ENCODE measurements at places on chromosomes 5 and 9.
A peak's percentile ranks its signal among the peaks of the same experiment; 100 is the strongest.

- H3K36me3 ChIP-seq = peaks cover 62% of the 10 kb centered on the region
- no peak overlapping the region for H3K4me3 ChIP-seq
- peaks cover 19% of the 10 kb centered on the region for H3K4me1 ChIP-seq
- no peaks in the 10 kb centered on the region for H3K27me3 ChIP-seq
- H3K27ac ChIP-seq = no peak overlapping the region
- DNase-seq = no peak
Measured at GRCh38 chr5:150044329-150044681, 42.0 kb downstream of the CSF1R start.

DNA sequence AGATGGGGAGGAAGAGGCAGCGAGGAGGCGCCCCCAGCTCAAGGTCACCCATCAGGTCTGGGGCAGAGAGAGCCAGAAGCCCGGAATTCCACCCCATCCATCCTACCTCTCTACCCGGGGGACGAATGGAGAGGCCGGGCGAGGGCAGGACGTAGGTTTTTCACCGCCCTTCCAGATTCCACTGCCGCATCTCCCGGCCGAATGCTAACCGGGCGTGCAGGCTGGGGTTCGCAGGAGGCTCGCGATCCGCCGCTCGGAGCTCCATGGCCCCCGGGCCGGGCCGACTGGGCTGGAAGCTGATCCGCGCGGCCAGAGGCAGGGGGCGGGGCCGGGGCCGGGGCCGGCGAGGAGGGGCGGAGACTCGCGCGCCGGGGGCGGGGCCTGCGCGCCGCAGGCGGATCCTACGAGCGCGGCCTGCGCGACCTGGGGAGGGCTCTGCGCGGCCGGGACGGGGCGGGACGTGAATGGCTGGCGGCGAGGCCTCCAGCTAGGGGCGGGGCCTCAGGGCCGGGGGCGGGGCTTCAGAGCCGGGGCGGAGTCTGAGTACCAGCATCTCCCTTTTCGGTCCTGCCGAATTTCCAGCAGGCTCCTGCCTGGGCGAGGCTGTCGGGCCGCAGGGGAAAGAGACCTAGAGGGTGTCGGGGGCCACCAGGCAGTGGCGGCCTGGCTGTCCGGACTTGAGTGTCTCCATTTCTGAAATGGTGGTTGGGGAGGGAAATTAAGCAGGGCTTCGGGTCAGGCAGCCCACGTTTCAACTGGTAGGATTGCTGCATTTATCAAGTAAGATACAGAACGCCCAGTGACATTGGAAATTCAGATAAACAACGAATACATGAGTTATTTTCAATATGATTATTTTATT, at the start of gene ST6GALNAC4:
Gene ST6GALNAC4, minus strand, starts transcription at position 322 of the 862 bp plus-strand sequence. CDS start 622 bp downstream, outside the sequence.
- DNase-seq = peak; percentile 89
- peak within 1 kb of the TSS; percentile 98 for H3K27ac ChIP-seq
- peaks cover 75% of the 10 kb centered on the region for H3K4me1 ChIP-seq
- H3K36me3 ChIP-seq = peaks cover 32% of the 10 kb centered on the region

GRCh38 chr9:84068872-84069271, 88.3 kb downstream of the RMI1 start:
- H3K4me1 ChIP-seq = no peaks in the 10 kb centered on the region
- H3K36me3 ChIP-seq = no peaks in the 10 kb centered on the region
- H3K4me3 ChIP-seq = no peak overlapping the region
- no peak for DNase-seq

DNA sequence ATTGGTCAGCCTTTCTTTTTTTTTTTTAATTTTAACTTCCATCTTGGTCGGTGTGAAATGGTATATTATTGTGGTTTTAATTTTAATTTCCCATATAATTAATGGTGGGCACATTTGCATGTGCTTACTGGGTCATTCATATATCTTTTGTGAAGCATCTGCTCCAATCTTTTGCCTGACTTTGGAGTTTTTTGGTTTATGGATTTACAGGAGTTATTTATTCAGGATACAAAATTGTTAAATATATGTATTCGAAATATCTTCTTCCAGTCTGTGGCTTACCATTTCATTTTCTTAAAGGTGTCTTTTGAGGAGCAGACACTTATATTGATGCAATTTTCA, 682 bp upstream of the RIGI start:
- DNase-seq = no peak
- peaks cover 12% of the 10 kb centered on the region for H3K36me3 ChIP-seq
- H3K27me3 ChIP-seq = no peaks in the 10 kb centered on the region
- peak overlapping the region; percentile 99 for H3K4me3 ChIP-seq

DNA sequence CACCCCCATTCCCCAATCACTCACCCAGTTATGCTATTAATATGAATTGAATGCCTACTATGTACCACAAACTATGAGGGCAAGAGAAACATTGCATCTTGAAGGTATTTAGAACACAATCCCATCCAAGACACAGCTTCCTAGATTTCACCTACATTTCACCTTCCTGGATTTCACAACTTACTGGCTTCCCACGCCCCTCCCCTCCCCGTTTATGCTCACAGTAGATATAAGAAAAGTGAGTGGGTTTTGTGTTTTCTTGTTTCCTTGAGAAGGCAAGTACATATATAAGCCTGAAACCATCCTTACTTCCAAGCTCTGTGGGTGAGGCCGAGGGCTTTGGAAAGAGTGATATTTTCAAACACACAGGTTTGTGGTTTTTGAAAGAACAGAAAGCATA, 465.0 kb downstream of the BNC2 start:
- H3K36me3 ChIP-seq = no peaks in the 10 kb centered on the region
- H3K4me1 ChIP-seq = no peaks in the 10 kb centered on the region
- H3K4me3 ChIP-seq = no peak overlapping the region
- H3K27ac ChIP-seq = no peak overlapping the region
- no peak for DNase-seq
- H3K27me3 ChIP-seq = no peaks in the 10 kb centered on the region

GRCh38 chr5:592158-592557, 20.0 kb upstream of the CEP72 start:
- peaks cover 2% of the 10 kb centered on the region for H3K4me1 ChIP-seq
- H3K27ac ChIP-seq = no peak overlapping the region
- peaks cover 6% of the 10 kb centered on the region for H3K36me3 ChIP-seq
- no peak overlapping the region for H3K4me3 ChIP-seq
- peaks cover 89% of the 10 kb centered on the region for H3K27me3 ChIP-seq

GRCh38 chr9:86965636-86966395, 18.5 kb upstream of the GAS1 start:
- DNase-seq = no peak
- peaks cover 5% of the 10 kb centered on the region for H3K27me3 ChIP-seq
- H3K4me3 ChIP-seq = no peak overlapping the region
- H3K36me3 ChIP-seq = no peaks in the 10 kb centered on the region
- no peaks in the 10 kb centered on the region for H3K4me1 ChIP-seq

- DNase-seq = no peak
- H3K27ac ChIP-seq = no peak overlapping the region
- H3K27me3 ChIP-seq = no peaks in the 10 kb centered on the region
- peaks cover 51% of the 10 kb centered on the region for H3K36me3 ChIP-seq
- H3K4me3 ChIP-seq = no peak overlapping the region
- H3K4me1 ChIP-seq = peaks cover 6% of the 10 kb centered on the region
Measured at GRCh38 chr9:4717815-4718214, 23.2 kb downstream of the AK3 start.

GRCh38 chr5:77847814-77848290, 71.7 kb upstream of the TBCA start:
- H3K4me3 ChIP-seq = no peak overlapping the region
- DNase-seq = no peak
- peaks cover 40% of the 10 kb centered on the region for H3K27me3 ChIP-seq
- peaks cover 16% of the 10 kb centered on the region for H3K4me1 ChIP-seq
- H3K27ac ChIP-seq = no peak overlapping the region

GRCh38 chr5:132813599-132814502, 749 bp downstream of the SOWAHA start:
- no peaks in the 10 kb centered on the region for H3K36me3 ChIP-seq
- peaks cover 12% of the 10 kb centered on the region for H3K4me1 ChIP-seq
- DNase-seq = no peak
- H3K27ac ChIP-seq = no peak overlapping the region
- peak overlapping the region; percentile 28 for H3K4me3 ChIP-seq

DNA sequence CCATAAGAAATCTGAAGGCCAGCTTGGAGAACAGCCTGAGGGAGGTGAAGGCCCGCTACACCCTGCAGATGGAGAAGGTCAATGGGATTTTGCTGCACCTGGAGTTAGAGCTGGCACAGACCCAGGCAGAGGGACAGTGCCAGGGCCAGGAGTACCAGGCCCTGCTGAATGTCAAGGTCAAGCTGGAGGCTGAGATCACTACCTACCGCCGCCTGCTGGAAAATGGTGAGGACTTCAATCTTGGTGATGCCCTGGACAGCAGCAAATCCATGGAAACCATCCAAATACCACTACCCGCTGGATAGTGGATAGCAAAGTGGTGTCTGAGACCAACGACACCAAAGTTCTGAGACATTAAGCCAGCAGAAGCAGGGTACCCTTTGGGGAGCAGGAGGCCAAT, 100.5 kb upstream of the MAN2A1 start:
- no peak overlapping the region for H3K4me3 ChIP-seq
- no peak overlapping the region for H3K27ac ChIP-seq
- H3K36me3 ChIP-seq = no peaks in the 10 kb centered on the region
- H3K27me3 ChIP-seq = no peaks in the 10 kb centered on the region
- H3K4me1 ChIP-seq = no peaks in the 10 kb centered on the region
- no peak for DNase-seq

DNA sequence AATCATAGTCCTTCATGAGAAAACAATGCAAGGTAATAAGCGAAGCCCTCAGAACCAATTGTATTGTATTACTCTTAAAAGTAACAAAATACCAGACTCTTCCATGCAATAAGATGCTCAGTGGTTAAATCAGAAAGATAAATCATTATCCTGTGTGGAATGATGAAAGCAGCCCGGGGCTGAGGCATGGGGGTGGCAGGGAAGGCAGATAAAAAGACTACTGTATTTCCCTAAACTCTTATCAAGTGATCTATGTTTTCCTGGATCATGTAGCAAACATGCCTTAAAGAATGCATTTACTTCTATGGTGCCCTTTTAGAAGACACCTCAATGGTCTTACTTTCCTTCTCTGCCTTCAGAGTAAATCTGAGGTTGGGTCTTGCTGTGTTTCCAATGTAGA, 105.6 kb upstream of the DAPK1 start:
- no peaks in the 10 kb centered on the region for H3K4me1 ChIP-seq
- H3K27me3 ChIP-seq = no peaks in the 10 kb centered on the region
- no peak overlapping the region for H3K27ac ChIP-seq
- H3K36me3 ChIP-seq = no peaks in the 10 kb centered on the region
- H3K4me3 ChIP-seq = no peak overlapping the region

GRCh38 chr9:21710548-21711191, 91.8 kb upstream of the MTAP start:
- H3K27ac ChIP-seq = no peak overlapping the region
- peaks cover 21% of the 10 kb centered on the region for H3K27me3 ChIP-seq
- no peak for DNase-seq
- H3K4me1 ChIP-seq = no peaks in the 10 kb centered on the region
- no peaks in the 10 kb centered on the region for H3K36me3 ChIP-seq

DNA sequence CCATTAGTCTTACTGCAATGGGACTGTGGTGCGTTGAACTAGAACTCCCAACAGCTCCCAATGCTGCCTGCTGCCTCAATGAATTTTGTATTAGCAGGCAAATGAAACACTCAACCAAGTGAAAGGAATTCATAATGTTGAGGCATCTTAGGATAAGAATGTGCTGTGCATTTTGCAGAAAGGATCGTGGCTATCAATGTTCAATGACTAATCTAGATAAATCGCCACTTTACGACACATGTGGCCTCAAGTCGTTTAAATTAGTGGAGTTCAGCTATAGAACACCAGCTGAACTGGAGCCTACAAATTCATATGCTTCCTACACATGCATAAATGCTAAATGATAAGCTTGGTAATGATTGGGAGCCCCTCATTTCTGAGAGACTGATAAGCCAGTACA, 318.4 kb downstream of the PSAT1 start:
- H3K36me3 ChIP-seq = no peaks in the 10 kb centered on the region
- no peak overlapping the region for H3K27ac ChIP-seq
- peaks cover 5% of the 10 kb centered on the region for H3K4me1 ChIP-seq

DNA sequence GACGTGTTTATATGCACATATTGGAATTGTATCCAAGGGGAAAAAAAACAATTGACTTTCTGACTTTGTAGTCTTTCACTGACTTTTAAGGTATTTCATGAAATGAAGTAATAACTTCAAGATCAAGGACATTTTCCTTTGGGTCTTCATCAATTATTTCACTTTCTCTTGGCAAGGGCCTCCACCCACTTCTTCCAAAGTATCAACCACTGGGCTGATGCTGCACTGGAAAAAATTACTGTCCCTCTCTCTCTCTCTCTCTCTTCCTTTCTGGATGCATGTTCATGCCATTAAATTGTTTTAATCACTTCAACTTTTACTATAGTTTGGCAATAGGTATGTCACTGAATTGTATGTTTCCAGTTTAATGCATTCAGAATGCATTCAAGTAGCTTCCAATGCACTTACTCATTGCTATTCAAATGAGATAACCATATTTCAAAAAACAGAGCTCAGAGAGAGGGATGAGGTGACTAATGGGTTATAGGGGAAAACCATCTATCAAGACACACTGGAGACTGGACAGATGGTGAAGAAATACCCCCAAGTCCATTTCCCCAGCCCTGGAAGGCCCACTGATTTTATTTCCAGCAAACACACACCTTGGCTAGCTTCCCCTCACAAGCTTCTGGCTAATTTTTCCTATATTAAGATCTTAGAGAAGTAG, 585.3 kb downstream of the EBF1 start:
- H3K27ac ChIP-seq = no peak overlapping the region
- H3K4me1 ChIP-seq = peaks cover 46% of the 10 kb centered on the region
- H3K27me3 ChIP-seq = no peaks in the 10 kb centered on the region
- no peaks in the 10 kb centered on the region for H3K36me3 ChIP-seq
- peak overlapping the region; percentile 3 for H3K4me3 ChIP-seq

DNA sequence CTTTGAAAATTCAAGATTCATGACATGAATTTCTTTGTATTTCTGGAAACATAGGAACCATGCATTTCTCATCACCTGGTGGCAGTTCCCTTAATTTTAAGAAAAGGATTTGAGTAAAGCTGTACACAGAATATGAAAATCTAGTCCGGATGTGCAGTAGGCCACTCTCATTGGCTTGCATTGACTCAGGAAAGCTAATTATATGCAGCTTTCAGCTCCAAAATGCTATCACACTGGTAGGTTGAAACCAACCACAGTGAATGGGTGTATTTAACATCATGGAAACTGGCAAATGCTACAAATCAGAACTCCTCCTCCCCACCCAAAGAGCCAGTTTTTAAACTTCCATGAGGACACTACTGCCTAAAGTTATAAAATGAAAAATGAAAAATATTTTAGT, 161.6 kb upstream of the FBXL17 start:
- no peaks in the 10 kb centered on the region for H3K4me1 ChIP-seq
- H3K36me3 ChIP-seq = no peaks in the 10 kb centered on the region
- no peak overlapping the region for H3K4me3 ChIP-seq
- no peaks in the 10 kb centered on the region for H3K27me3 ChIP-seq
- DNase-seq = no peak

Data from stimulated activated naive B cell treated with anti-CD40 and anti-IgM and Interleukin-4, amounts not matched to agents 10 μg/mL and 1 μg/mL and 100 μg/mL, for 72 hours (primary cell).